ENCODE measurements at places on chromosomes 11 and 22. TPM values are rescaled to one million over a fixed set of nuclear protein-coding genes. Genes with fewer than 3 reads are reported as not detected.

DNA sequence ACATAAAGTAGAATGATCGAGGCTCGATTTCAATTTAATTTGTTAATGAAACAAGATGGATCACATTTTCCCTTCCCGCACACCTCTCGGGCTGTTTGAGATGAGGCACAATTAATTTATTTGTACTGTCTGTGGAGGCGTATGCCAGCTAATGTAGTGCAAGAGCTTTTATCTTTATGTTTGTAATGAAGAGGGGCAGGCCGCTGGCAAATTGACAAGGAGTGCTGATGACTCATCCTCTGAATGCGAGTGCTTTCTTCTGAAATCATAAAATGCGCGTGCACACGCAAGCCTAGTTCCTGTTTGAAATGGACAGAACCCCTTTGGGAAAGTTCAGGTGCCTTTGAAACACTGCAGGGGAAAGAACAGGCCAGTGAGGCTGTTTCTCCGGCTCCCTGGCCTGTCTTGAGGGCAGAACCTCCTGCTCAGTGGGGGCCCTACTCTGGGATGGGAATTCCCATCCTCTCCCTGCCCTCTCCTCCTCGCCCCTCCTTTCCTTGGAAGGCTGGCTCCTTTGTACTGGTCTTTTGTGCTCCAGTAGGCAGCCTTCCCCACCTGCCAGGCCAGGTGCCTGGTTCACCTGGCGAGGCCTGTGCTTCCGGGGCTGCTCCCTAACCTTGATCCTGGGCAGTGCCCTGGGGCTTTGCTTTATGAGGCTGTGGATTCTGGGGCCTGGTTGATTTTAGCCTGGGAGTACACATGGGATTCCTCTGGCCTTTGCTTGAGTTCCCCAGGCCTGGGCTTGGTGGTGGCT lies 50.3 kb downstream of the TEAD1 start:
- DNase-seq: peak; percentile 95

DNA sequence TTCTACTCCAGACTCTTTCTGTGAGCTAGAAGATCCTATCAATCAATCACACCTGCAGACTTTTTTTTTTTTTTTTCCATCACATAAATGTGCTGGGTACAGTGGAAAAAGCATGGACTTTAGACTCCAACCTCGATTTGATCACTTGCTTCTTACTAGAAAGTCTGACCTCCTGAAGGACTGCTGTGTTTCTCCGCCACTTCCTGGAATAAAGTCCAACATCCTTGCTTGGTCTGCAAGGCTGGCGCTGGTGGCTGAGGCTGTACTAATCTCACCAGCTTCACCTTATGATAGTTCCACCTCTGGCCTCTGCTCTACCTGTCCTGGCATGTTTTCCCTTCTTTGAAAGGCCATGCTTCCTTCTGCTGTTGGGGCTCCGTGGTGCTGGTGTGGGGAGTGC lies 60.9 kb upstream of the SESN3 start:
- no peak for DNase-seq

- peak; percentile 78 for DNase-seq
Measured at GRCh38 chr22:36425977-36426523, 38.3 kb upstream of the MYH9 start.

DNA sequence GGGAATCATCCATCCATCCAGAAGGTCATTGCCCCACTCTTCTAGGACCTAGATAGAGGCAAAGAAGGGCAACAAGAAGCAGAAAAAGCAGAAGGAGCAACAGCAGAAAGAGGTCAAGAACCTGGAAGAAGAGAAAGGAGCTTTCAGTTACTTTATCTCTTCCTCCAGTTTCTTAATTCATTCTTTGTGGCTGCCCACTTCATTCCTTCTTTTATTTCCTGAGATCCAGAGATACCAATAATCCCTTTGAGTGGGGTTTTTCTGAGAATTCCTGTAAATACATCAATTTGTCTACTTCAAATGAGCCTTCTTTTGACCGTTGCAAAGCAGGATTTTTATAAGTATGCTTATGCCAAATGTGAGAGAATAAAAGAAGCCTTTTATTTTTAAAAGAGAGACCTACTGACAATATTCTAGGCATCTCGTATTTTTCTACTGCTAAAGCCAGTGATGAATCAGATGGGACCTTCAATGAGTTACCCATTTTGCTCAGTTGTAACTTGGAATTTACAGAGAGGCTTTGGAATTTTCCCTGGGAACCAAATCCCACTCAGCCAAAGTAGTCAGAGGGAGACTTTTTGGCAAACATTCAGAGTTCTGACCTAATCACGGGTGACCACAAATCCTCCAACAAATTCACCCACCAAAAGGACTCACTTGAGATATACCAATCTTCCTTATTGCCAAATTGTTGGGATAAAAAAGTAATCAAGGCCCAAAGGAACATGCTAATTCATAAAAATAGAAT lies 54.9 kb downstream of the ZC3H12C start:
- no peak for DNase-seq

The SYCE3 gene
- total RNA-seq: not detected

The PANX2 gene
- 1.00 TPM for total RNA-seq

The CD248 gene
- total RNA-seq: 53.5 TPM

The TRIM48 gene
- total RNA-seq: not detected

The CBLIF gene
- not detected for total RNA-seq

All from lung (tissue), 17 donors.